ENCODE measurements at places on chromosomes 2 and 18.

- no peak for DNase-seq
Observed at GRCh38 chr2:15834381-15835031, 105.8 kb upstream of the MYCN start.

DNA sequence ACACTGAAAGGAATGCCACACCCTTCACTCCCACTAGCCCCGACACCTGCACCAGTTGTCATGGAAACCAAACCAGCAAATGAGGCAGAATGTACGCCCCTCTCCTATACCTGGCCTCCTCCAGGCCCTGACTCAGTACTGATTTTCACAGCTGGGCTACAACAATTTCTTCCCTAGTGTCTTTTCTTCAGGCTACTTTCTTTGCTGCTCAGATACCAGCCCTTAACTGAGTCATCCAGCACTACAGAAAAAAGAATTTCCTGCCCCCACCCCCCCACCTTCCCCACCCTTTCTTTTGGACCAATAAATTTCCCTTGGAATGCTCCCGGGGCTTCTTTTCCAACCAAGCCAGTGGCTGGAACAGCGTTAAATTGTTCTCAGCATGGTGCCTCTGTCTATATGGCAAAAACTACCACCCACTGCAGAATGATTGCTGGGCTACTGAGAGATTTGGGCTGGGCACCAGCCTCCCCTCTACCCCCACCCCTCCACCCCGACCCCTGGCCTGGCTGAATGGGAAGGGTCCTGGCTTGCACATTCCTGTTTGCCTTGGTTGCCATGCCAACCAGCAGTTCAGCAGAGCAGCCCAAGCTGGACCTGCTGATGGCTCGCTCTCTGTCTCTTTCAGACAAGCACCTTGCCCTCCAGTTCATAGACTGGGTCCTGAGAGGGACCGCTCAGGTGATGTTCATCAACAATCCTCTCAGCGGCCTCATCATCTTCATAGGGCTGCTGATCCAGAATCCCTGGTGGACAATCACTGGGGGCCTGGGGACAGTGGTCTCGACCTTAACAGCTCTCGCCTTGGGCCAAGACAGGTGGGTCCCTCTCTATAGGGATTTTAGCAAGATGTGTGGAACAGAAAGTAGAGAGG is 11.3 kb downstream of the SLC14A2 start:
- DNase-seq = no peak

DNA sequence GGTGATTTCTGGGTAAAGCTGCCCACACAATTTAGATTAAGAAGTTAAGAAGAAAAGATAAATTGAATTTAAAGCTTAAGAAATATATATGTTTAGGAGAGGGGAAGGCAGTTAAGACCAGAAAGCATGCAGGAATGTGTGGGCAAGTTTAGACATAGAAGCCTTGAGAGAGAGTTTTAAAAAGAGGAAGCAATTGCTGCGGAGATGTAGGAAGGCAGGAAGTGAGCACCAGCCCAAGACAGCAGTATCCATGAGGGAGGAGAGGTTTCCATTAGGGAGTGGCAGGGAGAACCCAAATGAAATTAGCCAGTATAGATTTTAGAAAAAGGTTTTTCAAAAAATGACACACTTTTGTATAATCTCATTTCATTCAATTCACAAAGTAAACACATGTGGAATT is 24.3 kb downstream of the DSC2 start:
- no peak for DNase-seq

DNA sequence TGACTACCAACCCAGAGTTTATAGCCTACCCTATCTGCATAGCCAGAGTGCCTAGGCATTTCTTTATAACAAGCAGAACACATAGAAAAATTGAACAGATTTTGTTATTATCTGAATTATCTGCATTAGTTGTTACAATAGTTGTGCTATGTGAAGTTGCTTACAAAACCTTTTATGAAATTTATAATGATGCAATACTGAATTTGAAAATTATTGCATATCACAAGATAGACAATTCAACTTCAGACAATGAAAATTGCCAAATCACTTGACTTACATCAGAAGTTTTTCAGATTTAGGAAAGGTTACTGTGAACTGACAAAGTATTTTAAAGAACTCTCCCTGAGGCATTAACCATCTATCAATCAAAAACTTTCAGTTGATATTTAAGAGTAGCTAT is 437.9 kb upstream of the PIK3C3 start:
- DNase-seq = no peak

DNA sequence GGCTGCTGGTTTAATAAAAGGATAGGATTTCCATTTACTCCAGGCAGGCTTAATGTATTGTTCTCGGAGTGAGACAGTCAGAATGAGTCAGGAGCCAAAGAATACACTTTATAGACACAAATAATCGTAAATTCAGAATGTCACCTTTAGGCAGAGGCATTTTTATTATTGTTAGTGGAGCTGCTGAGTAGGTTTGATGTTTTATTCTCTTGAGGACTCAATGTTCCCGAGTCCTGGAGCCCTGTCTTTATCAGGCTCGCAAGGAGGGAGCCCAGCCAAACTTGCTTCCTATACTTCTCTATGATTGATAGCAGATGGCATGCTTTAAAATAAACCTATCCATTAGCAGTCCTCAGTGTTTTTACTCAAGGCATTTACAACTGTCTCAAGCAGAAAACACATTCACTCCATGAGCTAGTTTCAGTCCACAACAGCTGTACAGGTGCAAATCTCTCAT is 492.3 kb upstream of the ZEB2 start:
- DNase-seq = no peak

- no peak for DNase-seq
Observed at GRCh38 chr18:59328683-59329082, 10.2 kb upstream of the CPLX4 start.

DNA sequence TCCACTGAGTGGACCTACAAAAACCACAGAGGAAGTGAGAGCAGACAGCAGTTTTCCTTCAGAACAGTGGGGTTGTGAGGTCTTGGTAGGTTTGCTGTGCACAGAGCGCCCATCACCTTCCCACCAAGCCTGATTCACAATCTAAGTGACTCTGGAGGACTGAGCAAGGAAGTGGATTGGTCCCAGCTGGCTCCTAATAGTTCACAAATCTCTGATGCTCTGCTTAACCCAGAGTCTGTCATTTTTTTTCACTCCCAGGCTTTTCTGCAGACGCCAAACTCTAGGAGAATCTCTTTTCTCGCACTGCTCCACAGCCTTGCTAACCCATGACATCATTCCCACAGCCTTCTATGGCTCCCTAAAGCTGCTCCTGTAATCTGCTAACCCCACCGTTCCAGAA is 280.4 kb downstream of the C1D start:
- no peak for DNase-seq

GRCh38 chr2:80244905-80245584 is 59.5 kb downstream of the LRRTM1 start:
- no peak for DNase-seq

- DNase-seq = no peak
Observed at GRCh38 chr2:29697181-29697580, 224.2 kb downstream of the ALK start.

DNA sequence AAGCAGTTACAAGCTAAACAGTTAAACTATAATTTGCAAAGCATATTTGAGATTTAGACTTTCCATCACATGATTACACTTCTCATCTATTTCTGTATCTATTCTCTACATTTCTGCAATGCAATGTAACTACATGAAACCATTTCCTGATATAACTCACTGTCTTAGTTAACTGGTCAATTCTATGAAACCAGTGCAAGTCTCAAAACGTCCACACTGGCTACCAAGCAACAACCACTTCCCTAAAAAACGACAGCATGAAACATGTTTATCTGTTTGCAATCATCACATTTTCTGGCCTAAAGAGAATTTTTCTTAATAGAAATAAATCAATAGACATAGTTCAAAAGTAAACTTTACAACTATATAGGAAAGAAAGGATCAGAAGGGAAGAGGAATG is 17.4 kb downstream of the FECH start:
- DNase-seq = no peak

GRCh38 chr18:46677611-46678010 is 20.6 kb upstream of the LOXHD1 start:
- DNase-seq = no peak

GRCh38 chr2:200740907-200741306 is 70.8 kb upstream of the BZW1 start:
- no peak for DNase-seq

- no peak for DNase-seq
Observed at GRCh38 chr2:172095905-172096625, 6.6 kb downstream of the DLX2 start.

- DNase-seq = no peak
Observed at GRCh38 chr18:62525608-62526007, 2.8 kb downstream of the ZCCHC2 start.

GRCh38 chr2:37167636-37168180 is 10.9 kb upstream of the EIF2AK2 start:
- no peak for DNase-seq

- no peak for DNase-seq
Observed at GRCh38 chr2:27422958-27423357, 5.5 kb upstream of the NRBP1 start.

DNA sequence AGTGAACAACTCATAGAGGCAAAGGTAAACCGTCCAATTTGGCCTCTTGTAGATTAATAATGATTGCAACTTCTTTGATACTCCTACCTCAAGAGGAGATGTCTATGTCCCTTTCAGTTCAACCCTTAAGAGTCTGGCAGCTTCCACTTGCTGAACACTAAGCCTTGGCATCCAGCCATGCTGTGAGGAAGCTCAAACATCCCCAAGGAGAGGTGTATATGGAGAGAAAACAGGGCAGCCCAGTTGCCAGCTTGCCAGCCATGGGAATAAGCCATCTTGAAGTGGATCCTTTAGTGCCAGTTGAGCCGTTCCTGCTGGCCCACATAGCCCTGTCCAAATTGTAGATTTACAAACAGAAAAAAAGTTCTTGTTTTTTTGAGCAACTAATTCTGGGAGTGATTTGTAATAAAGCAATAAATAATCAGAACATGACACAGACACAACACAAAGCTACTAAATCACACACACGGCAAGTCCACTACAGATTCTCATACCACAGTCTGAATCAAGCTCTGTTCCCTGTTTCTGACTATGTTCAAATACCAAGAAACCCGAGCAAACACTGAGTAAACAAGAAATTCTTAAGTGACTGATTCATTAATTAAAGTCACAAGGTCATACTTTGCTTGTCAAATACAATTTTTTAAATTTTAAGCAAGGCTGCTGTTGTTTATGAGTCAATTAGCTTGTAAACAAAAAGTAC is 96.1 kb downstream of the PID1 start:
- DNase-seq = no peak

- no peak for DNase-seq
Observed at GRCh38 chr2:45913539-45913938, 262.1 kb downstream of the PRKCE start.

GRCh38 chr2:218035463-218036100 is 32.8 kb upstream of the TNS1 start:
- DNase-seq = no peak
